Thymus (tissue), 14 donors: ENCODE measurements at places on chromosomes 6 and 20. TPM values are rescaled to one million over a fixed set of nuclear protein-coding genes. Genes with fewer than 3 reads are reported as not detected.

BPI gene
- total RNA-seq = 2.1 TPM

RPP40 gene
- 10.1 TPM for total RNA-seq

COL12A1 gene
- total RNA-seq = 16.3 TPM

SLC22A1 gene
- 0.28 TPM for total RNA-seq

DCDC2 gene
- total RNA-seq = 0.19 TPM

MPC1 gene
- 40.5 TPM for total RNA-seq

CCN6 gene
- total RNA-seq = not detected

WFDC5 gene
- total RNA-seq = 0.52 TPM

GPR6 gene
- total RNA-seq = not detected

ISM1 gene
- 0.66 TPM for total RNA-seq

GTSF1L gene
- total RNA-seq = 0.14 TPM

SEMG1 gene
- 0.24 TPM for total RNA-seq

HLA-DRB1 gene
- total RNA-seq = 501 TPM

ZNF343 gene
- total RNA-seq = 5.2 TPM

IL17A gene
- 0.05 TPM for total RNA-seq

ULBP2 gene
- 0.66 TPM for total RNA-seq

GDAP1L1 gene
- under 0.01 TPM for total RNA-seq

OTOR gene
- 0.19 TPM for total RNA-seq
